ENCODE measurements at places on chromosomes 3 and 15. TPM values are rescaled to one million over a fixed set of nuclear protein-coding genes. Genes with fewer than 3 reads are reported as not detected.

CCDC13 gene
- 2.3 TPM for total RNA-seq

PHC3 gene
- 40.1 TPM for total RNA-seq

TF gene
- 10.4 TPM for total RNA-seq

DNA sequence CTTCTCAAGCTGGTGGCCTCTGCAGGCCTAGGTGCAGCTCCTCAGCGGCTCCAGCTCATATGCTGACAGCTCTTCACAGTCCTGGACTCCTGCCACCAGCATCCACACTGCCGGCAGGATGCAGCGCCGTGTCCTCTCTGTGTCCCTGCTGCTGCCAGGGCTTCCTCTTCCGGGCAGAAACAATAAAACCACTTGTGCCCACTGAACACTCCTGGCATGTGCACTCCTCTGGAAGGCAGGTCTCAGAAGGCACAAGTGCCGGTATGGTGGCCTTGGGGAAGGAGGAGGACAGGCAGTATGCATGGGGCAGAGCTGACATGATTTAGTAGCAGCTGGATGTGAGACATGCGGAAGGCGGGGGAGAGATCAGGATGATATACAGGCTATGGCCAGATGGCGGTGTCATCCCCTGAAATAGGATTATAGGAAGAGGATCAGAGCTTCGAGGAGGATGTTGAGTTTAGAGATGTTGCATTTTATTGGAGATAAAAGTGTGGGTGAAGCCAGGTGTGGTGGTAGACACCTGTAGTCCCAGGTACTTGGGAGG is 7.5 kb upstream of the MAN2A2 start:
- DNase-seq, result no peak

DNA sequence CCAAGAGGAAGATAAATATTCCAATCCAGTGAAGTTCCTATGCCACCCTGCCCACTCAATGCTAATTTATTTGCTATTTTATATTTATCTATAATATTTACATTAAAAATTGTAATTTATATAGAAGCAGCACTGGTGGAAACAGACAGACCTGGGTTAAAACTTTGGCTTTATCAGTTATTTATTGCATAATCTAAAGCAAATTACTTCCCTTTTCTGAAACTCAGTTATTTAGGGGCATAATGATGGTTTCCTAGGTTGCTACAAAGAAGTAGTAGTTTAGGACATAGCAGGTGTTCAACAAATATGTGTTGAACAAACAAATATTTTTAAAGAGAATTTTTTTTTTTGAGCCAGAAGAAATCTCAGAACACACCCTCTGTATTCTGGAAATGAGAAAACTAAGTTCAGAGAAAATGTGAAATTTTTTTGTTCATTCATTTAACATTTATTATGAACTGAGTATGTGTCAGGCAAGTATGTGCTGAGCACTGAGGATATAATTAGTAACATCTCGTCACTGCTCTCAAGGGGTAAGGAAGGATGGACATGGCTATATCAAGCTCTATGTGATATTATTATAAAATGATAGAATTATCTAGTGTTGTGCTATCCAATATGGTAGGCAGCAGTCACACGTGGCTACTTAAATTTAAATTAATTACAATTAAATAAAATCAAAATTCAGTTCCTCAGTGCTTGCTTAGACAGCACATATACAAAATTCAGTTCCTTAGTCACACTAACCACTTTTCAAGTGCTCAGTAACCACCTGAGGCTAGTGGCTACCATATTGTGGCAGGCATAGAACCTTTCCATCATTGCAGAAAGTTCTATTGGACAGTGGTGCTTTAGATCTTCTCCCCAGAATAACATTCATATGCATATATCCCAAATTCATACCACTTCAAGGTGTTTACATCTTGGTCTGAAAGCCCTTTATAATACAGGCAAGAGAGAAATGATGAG is 7.0 kb upstream of the UBE2Q2 start:
- DNase-seq, result no peak

DNA sequence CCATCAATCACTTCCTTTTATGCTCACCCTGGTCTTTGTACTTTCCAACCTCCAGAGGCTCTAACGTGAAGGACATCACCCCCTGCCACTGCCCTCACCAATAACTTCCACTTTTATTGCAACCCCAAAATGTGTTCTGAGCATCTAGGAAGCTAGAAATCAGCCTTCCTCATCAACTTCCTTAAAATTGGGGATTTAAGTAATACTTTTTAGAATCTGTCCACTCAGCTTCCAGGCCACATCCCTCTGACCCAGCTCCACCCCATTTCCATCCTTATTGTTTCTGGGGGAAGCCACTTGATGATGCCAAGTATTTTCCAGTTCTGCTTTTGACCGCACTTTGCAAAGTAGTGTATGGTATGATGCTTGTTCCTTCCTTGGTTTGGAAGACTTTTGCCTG is 73.5 kb upstream of the XCR1 start:
- no peak for DNase-seq

GRCh38 chr15:69885173-69885955 is 212.4 kb downstream of the TLE3 start:
- DNase-seq, result no peak

GRCh38 chr3:72022027-72022426 is 237.1 kb upstream of the PROK2 start:
- no peak for DNase-seq

DNA sequence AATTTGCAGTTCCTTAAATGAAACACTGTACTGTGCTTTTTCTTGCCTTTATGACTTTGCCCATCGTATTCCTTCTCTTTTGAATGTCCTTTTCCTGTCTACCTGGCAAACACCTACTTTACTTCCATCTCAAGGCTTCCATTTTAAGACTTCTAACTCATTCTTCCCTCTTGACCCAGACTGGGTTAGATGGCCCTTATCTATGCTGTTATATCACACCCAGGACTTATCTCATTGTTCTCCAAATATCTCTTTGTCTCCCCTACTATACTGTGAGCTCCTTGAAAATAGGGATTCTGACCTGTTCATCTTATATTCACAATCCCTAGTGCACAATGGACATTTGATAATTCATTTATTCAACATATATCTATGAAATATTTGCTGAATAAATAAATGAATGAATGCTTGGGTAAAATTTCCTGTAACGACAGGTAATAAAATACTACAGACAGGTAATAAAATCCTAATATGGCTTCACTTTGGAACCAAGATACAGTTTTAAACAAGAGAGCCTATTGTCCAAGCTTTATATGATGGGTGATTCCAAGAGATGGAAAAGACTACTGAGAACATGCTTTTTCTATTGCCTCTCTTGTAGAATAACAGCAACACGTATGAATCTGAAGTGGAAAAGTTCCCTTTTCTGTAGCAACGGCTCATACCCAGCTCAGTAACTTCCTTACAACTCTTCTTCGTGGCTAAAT is 22.7 kb downstream of the EFL1 start:
- DNase-seq, result no peak

Measured in HCT116 (cell line).